ENCODE measurements at places on chromosomes 7 and 10.

DNA sequence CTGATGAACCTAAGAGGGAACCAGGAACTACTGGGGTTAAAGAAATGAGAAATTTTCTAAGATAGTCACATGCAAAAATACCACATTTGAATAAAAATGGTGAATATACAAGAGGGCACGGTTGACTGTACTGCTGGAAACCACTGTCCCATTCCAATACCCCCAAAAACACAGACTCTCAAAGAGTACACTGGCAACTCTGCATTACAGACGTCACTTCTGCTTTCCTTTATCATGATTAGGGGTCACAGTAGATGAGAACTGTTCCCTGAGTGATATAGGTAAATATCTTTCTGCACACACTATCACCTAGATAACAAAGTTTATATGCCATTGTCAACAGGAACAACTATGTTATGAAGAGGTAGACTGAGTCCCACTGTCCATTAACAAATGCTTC, 69.5 kb downstream of the RAPGEF5 start:
- no peak for DNase-seq

DNA sequence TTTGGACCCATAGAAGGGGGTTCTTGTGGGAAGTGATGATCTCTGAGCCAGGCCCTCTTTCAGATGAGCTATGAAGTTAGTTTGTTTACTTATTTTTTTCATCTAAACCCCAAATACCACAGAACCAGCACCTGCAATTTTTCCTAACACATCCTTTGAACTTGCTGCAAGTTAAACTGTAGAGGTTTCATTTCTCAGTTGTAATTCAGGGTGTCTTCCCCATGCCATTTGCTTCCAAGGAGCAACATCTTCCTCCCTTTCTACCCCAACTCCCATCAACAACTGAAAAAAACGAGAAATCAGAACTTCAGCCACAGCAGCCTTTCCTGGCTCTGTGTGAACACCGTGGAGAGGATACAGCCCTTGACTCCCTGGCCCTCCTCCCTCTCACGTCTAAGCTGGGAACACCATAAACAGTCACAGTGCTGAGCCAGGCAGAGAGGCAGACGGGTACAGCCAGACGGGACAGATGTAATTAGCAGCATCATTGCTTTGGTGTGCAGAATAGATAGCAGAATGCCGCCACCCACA, 63.6 kb downstream of the RGS10 start:
- DNase-seq, result peak; percentile 15

DNA sequence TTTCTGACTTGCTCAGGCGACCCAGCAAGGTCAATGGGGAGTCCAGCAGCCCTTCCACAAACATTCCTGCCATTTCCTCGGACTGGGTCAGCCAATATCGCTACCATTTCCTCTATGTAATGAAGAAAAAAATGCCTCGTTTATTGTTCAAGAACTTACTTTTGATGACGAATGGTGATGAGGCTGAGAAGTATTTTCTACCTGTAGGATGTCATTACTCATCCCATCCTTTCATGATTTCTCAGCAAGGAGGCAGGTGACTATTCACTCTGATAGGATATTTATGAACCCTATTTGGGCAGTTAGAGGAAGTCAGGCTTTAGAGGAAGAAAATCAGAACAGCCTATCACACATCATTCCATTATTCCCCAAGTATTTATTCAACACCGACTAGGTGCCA, 178.6 kb downstream of the FANK1 start:
- DNase-seq, result no peak

- DNase-seq, result peak; percentile 64
Observed at GRCh38 chr10:62380016-62380415, 5.8 kb downstream of the ZNF365 start.

DNA sequence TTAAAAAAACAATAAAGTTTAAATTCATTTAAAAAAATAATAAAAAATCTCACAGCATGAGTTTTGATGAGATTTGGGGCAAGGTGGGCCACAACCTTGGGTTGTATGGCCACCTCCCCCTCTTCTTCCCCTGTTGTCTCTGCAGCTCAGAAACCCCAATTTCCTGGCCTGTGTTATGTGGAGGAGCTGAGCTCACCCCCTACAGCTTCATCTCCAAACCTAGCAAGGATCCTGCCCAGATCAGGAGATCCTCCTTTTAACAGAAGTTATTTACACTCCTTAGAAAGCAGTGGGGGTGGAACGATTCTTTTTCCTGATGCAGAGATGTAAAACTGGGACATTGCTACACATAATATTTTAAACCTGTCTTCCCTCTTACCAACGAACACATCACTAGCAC, 6.9 kb upstream of the SH2D4B start:
- no peak for DNase-seq

DNA sequence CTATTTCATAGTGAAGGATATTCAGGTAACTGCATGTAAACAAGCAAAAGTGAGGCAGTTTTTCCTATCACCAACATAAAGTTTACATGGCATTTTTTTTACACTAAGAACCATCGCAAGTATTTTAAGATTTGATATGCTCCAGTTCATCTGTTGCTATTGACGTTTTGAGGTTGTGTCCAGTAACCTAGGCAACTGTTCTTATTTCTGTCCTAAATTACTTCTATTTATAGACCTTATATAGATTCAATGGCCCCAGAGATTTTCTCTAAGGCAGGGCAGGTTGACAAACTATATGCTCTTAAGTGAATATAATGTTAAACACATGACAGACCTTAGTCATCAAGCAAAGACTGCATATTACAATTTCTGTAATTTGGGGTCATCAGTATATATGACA, 830.2 kb upstream of the LRRTM3 start:
- DNase-seq, result no peak

DNA sequence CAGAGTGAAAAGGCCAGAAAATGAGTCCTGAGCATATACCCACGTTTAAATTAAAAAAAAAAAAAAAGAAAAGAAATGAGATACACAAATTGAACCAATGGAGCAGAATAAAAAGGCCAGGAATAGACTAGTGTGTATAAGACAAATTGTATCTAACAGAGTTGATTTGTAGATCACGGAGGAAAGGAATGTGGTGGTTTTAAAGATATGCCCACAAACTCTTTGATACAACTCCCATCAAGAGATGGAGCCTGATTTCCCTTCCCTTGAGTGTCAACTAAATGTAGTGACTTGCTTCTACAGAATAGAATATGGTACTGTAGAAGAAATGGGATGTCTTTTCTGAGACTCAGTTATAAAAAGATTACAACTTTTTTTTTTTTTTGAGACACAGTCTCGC, 10.4 kb downstream of the SYPL1 start:
- DNase-seq, result no peak

GRCh38 chr10:35050568-35050967, 39.6 kb downstream of the CUL2 start:
- DNase-seq, result no peak

DNA sequence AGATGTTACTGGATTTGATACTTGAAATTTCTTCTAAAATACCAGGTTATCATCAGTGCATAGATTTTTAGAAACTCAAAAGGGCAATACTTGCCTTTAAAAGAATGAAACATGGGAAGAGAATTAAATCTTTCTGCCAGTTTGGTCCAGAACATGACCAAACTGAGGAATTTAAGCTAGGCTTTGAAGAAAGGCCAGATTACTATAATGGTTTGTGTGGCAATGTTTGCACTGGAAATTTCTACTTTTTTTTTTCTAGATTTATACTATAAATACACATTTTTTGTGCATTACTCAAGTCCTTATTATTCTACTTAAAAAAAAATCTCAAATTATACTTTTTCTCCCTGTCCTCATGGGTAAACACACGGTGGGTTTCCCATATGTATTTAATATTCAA, 9.2 kb downstream of the MKX start:
- peak; percentile 83 for DNase-seq

DNA sequence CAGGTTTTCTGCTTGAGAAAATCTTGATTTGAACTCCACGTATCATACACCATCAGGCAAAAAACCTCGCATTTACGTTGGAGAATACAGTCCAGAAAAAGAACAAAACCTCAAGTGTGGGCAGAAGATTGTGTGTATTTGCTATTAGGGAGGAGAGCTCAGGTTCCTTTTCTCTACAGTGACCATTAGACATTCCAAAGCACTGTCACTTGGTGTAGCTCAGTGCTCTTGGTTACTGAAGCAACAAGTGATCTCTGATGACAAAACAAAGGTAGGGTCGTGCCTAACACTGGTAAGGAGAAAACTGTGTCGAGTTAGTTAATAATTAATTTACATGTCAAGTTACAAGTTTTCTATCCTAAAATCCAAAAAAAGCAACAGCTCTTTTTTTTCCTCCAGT, 72.6 kb downstream of the C1GALT1 start:
- no peak for DNase-seq

DNA sequence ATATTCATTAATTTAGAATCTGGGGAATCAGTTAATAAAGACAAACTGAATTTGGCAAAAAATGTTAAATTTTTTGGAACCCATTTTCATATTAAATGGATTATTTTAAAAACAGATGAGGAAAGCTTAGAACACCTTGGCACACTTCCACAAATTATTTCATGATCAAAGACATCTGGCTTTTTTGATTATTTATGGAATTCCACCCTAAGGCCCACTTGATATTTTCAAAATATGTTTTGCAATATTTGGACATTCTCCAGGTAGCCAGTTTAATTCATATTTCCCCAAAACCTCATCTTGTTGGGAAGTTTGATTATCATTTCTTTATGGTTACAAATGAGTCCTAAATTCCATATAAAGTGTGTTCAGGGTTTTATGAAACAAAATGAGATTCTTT, 129.9 kb downstream of the DOCK4 start:
- DNase-seq, result no peak

GRCh38 chr10:24255115-24255880, 46.4 kb downstream of the KIAA1217 start:
- DNase-seq, result no peak

GRCh38 chr10:98314532-98315284, 46.7 kb upstream of the LOXL4 start:
- DNase-seq, result peak; percentile 81

DNA sequence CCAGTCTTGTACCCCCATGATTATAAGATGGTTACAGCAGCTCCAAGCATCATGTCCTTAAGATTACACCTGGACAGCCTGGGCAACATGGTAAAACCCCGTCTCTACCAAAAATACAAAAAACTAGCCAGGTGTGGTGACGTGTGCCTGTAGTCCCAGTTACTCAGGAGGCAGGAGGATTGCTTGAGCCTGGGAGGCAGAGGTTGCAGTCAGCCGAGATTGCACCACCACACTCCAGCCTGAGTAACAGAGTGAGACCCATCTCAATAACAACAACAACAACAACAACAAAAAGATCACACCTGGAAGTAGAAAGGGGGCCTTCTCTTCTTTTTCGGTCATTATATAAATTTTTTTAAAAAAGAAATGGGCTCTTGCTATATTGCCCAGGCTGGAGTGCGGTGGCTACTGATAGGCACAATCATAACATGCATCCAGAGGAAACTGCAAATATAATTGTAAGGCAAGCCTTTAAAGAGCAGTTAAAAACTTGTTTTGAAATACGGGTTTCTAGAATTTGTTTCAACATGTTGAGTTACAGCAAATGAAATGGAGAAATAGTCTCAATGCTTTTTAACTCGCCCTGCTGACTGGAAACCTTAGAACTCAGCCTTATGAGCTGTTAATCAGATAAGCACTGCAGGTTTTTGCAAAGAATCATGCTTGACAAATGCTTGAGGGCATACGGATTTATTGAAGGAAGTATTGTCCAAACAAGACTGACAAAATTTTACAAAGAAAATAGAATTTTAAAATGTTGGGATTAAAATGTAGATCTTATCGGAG, 4.7 kb upstream of the ENTPD7 start:
- DNase-seq, result no peak

- DNase-seq, result peak; percentile 15
Observed at GRCh38 chr10:47361293-47361692, 13.1 kb downstream of the RBP3 start.

DNA sequence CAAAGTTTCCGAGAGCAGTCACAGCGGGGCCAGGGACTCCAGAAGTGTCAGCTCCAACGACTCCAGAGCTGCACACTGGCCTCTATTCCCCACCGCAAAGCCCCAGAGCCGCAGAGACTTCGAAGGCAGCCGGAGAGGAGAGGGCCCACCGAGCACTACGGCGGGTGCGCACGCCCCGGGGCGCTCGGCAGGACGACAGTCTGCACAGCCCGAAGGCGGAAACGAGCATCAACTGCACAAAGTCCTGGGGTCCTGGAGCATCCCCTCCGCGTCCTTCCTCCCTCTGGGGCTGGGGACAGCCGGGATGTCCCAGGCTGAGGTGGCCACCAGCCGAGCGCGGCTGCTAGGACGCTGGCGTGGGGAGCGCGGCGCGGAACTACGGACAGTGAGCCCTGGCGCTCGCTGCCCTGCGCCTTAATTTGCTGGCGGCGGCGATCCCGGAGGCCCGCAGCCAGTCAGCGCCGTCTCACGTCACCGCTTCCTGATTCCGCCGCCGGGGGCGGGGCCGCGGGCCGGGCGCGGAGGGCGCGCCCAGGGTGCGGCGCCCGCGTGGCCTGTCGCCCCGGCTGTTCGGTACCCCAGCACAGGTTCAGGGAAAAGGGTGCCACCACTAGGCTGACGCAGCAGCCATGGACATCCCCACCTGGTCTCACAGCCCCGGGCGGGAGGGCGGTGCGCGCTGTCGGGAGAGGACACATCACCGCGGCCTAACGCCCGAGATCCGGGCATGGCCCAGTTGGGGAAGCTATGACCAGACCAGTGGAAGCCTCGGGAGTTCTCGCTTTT, at the start of gene TBX20:
Gene TBX20, minus strand, starts transcription at position 391 of the 786 bp plus-strand sequence. CDS start 480 bp downstream, outside the sequence.
- DNase-seq, result peak; percentile 16

GRCh38 chr10:48684792-48685623, at the start of gene WDFY4:
Gene WDFY4, plus strand, starts transcription at chr10:48684873. Its CDS starts 24,860 bp downstream, at chr10:48709733.
- no peak for DNase-seq

DNA sequence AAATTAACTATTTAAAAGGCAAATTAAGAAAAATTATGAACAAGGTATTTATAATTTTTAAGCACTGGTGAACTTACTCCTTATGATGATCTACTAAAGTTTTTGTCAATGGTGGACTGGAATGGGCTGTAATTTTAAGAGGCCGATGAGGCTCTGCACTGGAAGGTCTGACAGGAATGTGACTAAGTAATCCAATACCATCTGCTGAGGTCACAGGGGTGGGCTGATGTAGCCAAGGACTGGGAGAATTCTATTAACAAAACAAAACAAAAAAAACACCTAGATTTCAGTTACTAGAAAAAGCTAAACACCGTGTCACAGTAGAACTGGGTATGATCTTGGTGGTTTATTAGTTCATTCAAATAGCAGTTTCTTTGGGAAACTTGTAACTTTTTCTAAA, 75.9 kb downstream of the NRBF2 start:
- peak; percentile 48 for DNase-seq

GRCh38 chr7:128407751-128408708, 1.8 kb downstream of the IMPDH1 start:
- DNase-seq, result no peak

Data from AG10803 (cell line).